ENCODE measurements at places on chromosomes 4 and X.

DNA sequence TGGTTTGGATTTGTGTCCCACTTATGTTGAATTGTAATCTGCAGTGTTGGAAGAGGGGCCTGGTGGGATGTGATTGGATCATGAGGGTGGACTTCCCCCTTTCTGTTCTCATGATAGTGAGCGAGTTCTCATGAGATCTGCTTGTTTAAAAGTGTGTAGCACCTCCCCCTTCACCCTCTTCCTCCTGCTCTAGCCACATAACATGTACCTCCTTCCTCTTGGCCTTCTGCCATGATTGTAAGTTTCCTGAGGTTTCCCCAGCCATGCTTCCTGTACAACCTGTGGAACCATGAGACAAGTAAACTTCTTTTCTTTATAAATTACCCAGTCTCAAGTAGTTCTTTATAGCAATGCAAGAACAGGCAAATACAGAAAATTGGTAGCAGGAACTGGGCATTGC lies 138.7 kb downstream of the INPP4B start:
- no peak for DNase-seq

- DNase-seq = no peak
These were observed 97.9 kb downstream of the PHKA2 start for GRCh38 chrX:18886005-18886343.

DNA sequence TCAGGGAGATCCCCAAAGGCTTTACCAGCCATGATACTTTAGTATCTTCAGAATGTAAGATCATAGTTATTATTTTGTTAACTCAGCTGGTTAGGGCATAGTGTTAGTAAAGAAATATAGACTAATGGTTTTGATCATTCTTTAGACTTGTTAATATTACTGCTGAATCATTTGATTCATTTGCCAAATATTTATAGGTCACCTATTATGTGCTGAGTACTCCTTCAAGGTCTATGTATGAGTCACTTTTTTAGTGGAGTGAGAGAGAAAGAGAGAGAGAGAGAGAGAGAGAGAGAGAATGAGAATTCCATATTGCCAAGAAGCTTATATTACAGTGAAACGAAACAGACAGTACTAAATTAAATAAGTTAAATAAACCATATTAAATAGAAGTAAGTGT lies 110.3 kb downstream of the UBE2NL start:
- peak; percentile 90 for DNase-seq

DNA sequence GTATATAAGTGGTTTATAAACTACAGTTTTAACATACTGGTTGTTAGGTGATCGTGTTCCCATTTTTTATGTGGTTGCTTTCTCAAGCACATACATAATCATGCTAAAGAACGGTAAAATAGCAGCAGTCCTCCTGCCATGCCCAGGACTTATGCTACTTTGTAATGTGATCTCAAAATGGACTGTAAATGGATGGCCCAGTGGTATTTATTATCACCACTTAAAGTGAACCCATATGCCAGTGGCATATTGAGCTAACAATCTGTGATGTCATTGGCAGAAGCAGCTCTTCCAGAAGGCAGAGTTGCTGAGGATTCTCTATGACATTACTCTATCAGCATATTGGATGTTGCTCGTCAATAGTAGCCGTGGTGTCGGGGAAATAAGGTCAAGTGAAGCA lies 28.6 kb downstream of the ANK2 start:
- DNase-seq = no peak

- DNase-seq = peak; percentile 80
These were observed 326.4 kb downstream of the DCHS2 start for GRCh38 chr4:154164931-154165839.

DNA sequence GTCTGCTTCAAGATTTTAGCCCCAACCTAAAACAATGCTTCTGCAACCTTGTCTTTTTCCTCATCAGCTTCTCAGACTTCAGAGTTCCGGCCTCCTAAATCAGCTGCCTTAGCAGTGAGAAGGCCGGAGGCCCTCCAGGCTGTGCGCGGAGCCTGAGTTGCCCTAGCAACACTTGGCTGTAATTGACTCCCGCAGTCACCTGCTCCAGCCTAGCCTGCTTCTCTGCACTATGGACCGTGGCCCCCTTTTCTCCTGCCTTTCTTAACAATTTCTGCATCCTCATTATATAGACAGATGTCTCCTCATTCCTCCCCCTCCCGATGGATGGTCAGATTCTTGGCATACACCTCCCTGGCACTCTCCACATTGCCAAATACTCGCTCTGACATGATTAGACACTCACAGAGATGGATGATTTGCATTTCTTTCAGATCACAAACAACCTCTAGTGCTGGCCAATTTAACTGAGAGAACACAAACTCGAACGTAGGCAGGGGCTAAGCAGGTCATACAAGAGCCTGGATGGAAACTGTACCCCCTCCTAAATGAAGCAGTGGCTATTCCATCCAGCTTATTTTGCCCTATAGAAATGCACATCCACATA lies 9.5 kb upstream of the HUWE1 start:
- DNase-seq = no peak

GRCh38 chr4:69707807-69708206 lies 52.6 kb downstream of the SULT1B1 start:
- peak; percentile 44 for DNase-seq

DNA sequence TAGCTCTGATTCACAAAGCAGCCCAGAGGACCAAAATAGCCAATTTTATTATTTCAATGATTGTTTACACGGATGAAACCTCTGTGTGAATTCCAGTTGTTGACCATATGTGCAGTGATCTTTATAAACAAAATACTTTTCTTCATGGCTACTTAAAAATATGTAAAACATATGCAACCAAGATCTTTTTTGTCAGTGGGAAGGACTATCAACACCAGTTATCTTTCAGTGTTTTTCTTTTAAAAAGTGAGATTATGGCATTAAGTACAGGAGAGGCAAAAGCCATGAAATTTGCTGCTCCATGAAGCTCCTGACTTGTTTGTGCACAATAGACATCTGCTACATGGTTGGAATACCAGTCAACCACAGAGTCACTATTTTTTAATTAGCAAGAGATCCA lies 184.4 kb downstream of the DKK2 start:
- no peak for DNase-seq

DNA sequence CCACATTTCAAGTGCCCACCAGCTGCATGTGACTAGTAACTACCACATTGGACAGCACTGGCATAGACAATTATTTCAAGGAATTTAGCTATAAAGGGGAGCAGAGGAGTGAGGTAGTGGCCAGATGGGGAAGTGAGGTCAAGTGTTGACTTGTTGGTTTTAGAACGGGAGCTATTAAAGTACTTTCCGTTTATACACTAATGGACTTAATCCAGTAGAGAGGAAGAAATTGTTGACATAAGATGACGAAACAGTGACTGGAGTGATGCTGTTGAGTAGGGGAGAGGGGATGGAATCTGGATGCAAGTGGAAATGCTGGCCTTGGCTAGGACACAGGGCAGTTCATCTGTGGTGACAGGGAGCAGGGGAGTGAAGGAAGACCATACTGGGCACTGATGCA lies 154.4 kb downstream of the AMMECR1 start:
- no peak for DNase-seq

DNA sequence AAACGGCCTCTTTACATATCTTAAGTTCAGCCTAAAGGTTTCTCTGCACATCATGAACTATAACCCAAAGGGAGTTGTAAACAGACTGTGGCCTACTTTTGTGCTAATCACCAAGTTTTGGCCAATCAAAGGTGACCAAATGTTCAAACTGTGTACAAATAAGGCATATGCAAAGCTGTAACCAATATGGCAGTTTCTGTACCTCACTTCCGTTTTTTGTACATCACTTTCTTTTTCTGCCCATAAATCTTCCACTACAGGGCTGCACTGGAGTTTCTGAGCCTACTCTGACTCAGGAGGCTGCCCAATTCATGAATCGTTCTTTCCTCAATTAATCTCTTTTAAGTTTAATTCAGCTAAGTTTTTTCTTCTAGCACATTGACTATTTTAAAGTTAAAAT lies 318.7 kb downstream of the SLC7A11 start:
- DNase-seq = no peak

DNA sequence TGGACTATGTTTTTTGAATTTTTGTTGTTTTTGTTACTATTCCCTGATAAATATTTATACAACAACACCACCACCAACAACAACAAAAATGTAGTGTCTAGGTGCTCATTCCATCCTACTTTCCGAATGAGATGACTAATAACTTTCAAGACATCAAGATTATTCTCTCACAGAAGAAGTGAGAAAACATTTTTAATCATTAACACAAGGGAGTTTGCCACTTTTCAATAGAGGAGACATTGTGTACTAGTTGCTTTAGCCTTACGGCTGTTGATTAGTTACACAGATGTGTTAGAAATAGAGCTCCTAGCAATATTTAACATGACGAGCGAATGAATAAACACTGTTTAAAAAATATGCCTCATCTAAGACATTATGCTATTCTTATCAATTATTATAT lies 898.8 kb downstream of the C4orf33 start:
- DNase-seq = peak; percentile 95

- no peak for DNase-seq
These were observed 12.3 kb downstream of the FHL1 start for GRCh38 chrX:136159611-136160025.

GRCh38 chrX:68462653-68463052 lies 29.4 kb upstream of the OPHN1 start:
- DNase-seq = peak; percentile 33

- peak; percentile 85 for DNase-seq
These were observed 27.8 kb downstream of the TCEAL1 start for GRCh38 chrX:103656617-103657016.

DNA sequence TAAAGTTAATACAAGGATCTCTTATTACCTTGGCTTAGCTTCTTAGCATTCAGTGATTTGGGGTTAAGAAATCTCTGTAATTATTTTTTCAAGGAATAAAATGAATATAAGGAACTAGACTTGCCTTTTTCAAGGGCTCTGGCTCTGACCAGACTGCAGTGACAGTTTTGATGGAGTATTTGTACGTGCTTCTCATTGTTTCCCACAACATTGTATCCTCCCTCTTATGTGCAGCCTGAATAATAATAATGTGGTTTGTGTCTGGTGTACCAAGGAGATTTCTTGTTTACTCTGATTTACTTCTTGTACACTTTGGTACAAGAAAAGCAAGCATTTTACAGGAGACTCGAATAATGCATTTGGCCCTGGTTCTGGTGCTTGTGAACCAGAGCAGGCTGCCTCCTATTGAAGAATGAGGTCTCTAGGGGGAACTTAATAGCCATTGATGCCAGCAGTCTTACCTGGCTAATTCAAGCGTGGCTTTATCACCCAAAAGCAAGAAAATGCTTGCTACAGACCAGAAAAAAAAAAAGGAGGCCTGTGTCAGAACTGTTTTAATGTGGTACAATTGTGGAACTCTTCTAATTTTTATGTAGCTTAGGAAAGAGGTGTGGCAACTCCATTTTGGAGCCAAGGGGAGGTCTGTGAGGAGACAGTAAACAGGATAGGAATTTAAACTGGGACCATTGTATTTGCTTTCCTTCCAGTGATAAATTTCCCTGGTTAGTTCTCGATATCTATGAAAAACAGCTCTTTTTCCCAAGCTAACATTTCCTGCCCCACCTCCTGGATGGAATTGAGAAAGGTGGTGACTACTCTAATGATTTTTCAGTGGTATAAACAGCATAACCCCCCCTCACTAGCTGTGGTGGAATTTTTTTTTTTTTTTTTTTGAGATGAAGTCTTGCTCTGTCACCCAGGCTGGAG lies 5.6 kb downstream of the OTC start:
- no peak for DNase-seq

DNA sequence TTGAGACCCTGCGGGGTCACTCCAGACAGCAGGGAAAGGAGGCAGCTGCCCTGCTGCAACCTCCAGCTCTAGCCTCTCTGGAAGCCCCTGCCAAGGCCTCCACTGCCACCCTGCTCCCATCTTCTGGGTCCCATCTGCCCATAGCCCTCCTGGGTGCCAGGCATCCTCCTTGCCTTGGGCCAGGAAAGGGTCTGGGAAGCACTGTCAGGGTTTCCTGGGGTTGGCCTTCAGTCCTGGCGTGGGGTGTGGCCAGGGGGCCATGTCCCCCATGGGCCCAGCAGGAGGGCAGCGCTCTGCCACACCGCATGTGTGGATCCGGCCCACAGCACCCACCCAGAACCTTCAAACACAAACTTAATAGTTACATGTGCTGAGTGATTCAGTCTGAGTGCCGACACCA lies 3.4 kb upstream of the CPLX1 start:
- no peak for DNase-seq

- DNase-seq = no peak
These were observed 227.1 kb downstream of the ADGRL3 start for GRCh38 chr4:61427099-61427817.

DNA sequence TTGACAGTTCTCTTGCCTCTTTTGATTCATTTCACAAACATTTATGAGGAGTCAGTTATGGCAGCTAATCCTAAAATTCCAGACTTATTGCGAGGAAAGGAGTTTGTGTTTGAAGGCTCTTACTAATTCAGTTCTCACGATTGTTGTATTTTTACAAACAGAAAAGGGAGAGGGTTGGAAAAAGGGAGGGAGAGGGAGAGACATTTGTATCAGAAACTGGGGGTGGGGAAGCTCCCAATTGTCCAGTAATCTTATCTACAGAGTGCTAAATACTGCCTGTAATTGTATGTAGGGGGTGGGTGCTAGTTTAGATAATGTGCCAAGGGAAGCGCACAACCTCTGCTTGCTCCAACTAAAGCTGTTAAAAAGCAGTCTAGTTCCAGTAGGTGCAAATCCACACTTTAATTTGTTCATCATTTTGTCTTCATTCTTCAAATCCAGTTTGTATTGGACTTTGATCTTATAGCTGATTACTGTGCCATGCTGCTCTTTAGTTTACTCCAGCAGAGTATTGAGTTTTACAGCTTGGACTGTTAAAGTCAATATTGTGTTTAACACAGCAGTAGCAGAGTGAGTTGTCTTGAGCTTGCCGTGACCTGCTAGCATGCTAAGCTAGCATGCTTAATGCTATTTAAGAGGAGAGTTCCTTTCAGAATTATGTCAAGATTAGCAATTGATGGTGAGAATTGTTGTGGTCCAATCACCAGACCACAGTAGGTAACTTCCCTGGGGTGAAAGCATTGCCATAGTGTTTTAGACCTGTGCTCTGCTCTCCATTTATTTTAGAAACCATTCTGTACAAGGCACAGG lies 13.9 kb downstream of the FNIP2 start:
- DNase-seq = no peak

DNA sequence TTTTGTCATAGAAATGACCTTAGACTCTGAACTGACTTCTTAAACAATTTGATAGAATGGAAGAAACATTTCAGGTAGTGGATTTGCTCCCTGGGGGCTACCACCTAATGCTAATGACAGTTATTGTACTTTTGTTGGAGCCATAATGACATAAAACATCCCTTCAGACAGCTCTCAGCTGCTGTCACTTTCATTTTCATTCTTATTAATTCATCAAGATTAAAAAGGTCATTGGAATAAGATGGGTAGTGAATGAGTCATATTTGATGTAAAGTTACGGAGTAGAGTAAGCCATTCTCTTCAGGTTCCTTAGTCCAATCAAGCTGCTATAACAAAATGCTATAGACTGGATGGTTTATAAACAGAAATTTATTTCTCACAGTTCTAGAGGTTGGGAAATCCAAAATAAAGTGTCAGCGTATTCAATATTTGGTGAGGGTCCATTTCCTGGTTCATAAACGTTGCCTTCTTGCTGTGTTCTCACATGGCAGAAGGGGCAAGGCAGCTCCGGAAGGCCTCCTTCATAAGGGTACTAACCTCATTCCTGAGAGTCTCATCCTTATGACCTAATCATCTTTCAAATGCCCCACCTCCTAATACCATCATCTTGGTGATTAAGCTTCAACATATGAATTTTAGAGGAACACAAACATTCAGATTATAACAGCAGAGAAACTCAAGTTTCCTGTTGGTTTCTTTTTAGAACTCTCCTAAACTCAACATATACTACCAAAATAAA lies 268.5 kb downstream of the ARAP2 start:
- DNase-seq = no peak

- DNase-seq = no peak
These were observed 269.0 kb downstream of the ADGRA3 start for GRCh38 chr4:22246847-22247246.

GRCh38 chrX:70386235-70386634 lies 36.9 kb upstream of the GDPD2 start:
- no peak for DNase-seq
